Activated CD4-positive, alpha-beta T cell treated with anti-CD3 and anti-CD28 coated beads, Interleukin-2, amount 50 U/mL, for 48 hours (primary cell): ENCODE measurements at places on chromosomes 1 and 21.

- no peak for DNase-seq
Measured at GRCh38 chr1:7084232-7084894, 299.1 kb downstream of the CAMTA1 start.

- no peak for DNase-seq
Measured at GRCh38 chr1:43284546-43285110, 753 bp downstream of the C1orf210 start.

DNA sequence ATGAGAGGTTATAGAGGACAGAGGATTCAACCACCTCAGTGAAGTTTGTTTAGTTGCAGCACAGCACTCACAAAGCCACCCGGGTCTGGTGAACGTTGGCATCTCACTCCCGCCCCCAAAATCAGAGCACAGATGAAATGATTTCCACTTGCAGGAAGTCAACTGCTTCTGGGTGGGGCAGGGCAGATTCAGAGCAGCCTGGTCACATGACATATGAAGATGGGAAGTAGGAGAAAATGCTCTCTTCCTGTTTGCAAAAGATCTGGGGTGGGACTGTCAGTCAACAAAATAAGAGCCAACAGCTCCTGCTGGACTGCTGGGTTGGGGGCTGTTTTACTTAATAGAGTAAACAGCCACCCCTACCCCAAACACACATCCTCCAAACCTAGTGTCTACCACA is 43.2 kb downstream of the LRRC71 start:
- DNase-seq: peak; percentile 24

DNA sequence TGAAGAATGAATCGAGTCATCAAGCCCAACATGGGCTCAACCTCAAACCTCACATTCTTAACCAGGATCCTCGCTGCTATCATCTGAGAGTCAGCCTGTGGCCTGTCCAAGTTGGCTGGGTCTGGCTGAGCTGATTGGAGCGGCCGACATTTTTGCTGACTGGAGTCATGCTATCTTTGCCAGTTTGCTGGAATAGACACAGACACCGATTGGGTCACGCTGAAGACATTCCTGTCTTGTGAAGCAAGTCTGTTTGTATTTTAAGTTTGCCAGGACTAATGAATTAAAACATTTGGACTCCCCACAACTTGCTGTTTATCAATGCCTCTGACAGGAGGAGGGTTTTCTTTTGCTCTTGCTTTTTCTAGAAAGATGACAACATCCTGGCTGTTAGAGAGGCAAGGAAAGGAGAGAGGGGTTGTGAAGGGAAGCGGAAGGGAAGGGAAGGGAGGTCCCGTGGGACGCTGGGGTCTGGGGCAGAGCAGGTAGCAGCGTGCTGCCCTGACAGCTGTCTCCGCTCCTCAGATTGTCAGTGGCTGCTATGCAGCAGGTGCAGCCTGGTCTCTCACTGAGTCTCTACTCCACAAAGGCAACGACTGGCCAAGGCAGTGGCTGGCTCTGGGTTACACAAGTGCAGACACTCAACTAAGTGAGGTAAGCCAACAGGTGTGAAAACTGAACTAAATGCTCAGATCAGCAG is at the start of gene MAP3K7CL:
MAP3K7CL (plus strand) TSS at position 375 of the 700 bp plus-strand sequence. CDS start 2,701 bp downstream, outside the sequence.
- no peak for DNase-seq

DNA sequence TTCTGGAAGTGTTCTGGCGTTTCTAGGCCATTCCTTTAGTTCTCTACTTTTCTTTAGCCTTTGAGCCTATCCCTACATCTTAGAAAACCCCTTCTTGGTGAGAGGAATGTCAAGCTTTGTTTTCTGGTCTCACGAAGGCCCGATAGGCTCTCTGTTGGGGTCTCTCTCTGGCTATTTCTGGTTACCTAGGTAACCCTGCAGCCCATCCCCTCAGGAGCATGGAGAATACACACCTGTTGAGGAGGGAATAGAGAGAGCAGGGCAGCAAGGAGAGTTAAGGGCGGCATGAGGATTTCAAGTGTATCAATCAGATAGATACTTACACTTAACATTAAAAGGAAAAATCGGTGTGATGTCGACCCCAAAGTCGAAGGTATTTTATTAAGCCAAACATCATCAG is 45.7 kb downstream of the LRRC8D start:
- DNase-seq: no peak

DNA sequence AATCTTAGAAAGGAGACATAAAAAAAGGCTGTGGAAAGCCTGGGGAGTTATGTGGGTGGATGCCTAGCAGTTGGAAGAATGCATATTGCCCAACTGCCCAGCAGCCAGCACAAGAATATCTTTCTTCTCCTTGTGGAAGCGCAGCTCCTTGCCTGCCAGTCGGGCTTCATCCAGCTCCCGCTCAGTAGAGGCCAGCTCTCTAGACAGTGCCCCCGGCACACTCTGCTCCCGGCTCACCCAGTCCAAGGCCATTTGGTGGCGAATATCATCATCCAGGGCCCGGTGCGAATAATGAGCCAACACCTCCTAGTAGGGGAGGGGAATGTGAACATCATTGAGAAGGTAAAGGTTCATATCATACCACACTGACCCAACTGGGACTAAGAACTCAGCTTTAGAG is 9.0 kb upstream of the RBM8A start:
- no peak for DNase-seq

- no peak for DNase-seq
Measured at GRCh38 chr1:94641990-94642389, 100.4 kb upstream of the F3 start.

- no peak for DNase-seq
Measured at GRCh38 chr1:182083851-182084486, 22.5 kb upstream of the ZNF648 start.

- no peak for DNase-seq
Measured at GRCh38 chr21:34911360-34911759, 137.7 kb downstream of the RUNX1 start.

DNA sequence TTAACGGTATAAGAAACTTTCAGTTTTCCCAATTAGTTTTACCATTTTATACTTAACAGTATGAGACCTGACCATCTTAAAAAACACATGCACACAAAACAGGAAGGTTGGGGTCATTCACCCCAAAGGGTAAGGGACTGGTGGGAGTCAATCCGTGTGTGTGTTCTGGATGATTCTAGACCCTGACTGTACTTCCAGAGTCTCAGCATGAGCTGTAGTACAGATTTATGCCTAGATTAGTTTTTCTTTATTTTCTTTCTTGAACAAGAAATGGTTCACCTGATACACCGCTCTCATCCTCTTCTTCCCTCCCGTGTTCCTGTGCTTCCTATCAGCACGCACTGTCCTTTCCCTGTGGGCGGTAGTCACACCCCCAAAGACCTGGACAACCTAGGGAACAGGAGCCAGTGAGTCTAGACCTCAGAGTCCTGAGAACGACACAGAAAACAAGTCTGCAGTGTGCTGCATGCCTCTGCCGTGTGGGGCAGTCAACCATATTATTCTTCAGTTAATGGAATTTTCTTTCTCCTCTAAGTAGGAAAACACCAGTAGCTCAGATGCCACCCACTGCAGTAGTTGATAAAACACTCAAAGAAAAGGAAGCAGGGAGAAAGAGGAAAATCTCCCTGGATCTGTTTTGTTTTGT is 38.9 kb upstream of the MRPS6 start:
- DNase-seq: no peak

DNA sequence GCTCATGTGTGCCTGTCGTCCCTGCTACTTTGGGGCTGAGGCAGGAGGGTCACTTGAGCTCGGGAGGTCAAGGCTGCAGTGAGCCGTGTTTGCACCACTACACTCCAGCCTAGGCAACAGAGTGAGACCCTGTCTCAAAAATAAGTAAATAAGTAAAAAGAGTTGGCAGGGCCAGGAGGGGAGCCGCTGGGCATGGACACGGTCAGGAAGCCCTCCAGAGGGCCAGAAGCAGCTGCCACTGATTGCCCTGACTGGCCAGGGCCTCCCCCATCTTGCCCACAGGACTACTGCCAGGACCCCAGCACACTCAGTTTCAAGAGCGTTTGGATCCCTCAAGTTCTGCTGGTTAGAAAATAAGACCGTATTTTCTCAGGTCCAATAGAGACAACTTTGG is 112.2 kb upstream of the IPO9 start:
- DNase-seq: no peak

- peak; percentile 30 for DNase-seq
Measured at GRCh38 chr21:20999659-21000058, 1.4 kb downstream of the NCAM2 start.

DNA sequence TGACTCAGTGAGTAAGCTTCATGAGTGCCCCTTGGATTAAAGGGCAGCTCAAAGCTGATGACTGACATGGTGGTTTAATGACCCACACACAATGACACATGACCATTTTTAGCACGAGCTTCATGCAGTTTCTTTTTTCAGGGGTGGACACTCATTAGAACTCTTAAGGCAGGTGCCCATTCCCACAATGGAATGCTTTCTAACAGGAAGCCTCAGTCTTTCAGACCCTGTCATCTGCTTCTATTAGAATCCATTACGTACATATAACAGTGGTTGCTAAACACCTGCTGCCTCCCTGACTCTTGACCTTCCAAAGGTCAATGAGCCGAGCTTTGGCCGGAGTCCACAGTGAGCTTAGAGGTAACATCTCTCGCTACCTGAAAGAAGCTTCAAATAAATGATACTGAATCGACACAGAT is 27.4 kb downstream of the AKNAD1 start:
- DNase-seq: no peak

DNA sequence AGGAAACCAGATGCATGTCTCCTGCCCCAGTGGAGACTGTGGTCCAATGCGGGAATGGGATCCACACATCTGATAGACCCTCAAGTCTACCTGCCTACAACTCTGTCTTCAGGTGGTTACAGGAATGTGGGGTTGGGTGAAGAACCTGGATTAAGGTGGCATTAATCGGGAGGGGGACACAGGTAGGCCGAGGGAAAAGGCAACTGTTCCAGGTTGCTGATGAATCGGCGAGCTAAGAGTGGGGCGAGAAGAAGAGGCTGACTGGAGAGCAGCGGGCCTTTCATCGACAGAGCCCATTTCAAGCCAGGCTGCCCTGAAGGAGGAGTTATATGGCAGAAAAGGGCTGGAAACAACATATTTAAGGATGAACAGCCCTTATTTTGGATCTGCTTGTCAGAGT is 836 bp downstream of the CD2 start:
- DNase-seq: peak; percentile 30

- no peak for DNase-seq
Measured at GRCh38 chr1:87226341-87226760, 102.3 kb upstream of the LMO4 start.

GRCh38 chr1:12063141-12064072 is at the start of gene TNFRSF8:
Gene TNFRSF8 (plus strand): TSS chr1:12063303. CDS start chr1:12063599, 296 bp downstream.
- DNase-seq: peak; percentile 55

- no peak for DNase-seq
Measured at GRCh38 chr21:44929799-44930542, 9.3 kb upstream of the ITGB2 start.

- peak; percentile 24 for DNase-seq
Measured at GRCh38 chr1:233627823-233628222, 13.9 kb downstream of the KCNK1 start.

DNA sequence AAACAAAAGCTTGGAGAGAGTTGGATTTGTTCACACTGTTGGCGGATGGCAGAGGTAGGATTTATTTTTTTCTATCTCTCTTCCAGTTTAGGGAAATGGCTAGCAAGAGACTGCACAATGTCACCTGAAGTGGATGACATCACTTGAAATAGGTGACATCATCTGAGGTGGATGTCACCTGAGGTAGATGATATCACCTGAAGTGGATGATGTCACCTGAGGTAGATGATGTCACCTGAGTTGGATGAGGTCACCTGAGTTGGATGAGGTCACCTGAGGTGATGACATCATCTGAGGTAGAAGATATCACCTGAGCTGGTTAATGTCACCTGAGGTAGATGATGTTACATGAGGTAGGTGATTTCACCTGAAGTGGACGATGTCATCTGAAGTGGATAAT is 413.4 kb downstream of the DSCAM start:
- DNase-seq: no peak

GRCh38 chr1:229015806-229016205 is 255.1 kb upstream of the RAB4A start:
- DNase-seq: no peak

- no peak for DNase-seq
Measured at GRCh38 chr1:57311006-57311405, 112.9 kb downstream of the DAB1 start.

DNA sequence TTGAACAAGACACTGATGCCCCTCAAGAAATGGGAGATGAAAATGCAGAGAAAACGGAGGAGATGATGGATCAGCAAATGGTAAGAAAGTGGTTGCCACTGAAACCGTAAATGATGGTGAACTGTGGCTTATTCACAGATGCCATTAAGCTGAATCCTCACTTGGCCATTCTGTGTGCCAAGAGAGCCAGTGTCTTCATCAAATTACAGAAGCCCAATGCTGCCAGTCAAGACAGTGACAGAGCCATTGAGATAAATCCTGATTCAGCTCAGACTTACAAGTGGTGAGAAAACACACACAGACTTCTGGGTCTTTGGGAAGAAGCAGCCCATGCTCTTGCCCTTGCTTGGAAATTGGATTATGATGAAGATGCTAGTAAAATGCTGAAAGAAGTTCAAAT is 52.5 kb downstream of the NBPF6 start:
- DNase-seq: no peak

GRCh38 chr1:56646611-56647010 is 1.5 kb downstream of the PRKAA2 start:
- DNase-seq: no peak

- DNase-seq: peak; percentile 70
Measured at GRCh38 chr1:152048416-152049009, 11.7 kb upstream of the S100A11 start.

DNA sequence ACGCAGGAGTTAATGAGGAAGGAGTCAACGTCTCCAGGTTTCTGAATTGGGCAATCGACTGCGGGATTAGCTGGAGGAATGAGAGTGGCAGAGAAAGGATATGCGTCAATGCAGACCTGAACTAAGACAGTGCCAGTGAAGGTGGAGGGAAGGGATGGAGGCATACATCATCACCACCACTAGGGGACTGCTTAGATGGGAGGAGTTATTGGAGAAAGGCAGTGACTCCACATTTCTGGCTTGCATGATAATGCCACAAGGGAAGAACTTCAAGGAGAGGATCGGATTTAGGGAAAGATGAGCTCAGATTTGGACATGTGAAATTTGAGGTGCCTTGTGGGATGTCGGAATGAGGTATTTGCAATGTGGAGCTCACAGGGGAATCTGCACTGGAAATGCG is 17.5 kb downstream of the VASH2 start:
- no peak for DNase-seq

- no peak for DNase-seq
Measured at GRCh38 chr1:154605534-154605933, 2.5 kb downstream of the ADAR start.

- DNase-seq: no peak
Measured at GRCh38 chr1:10813799-10814198, 17.4 kb upstream of the CASZ1 start.
